Daoy (cell line): ENCODE measurements at places on chromosomes 7 and 10. TPM values are rescaled to one million over a fixed set of nuclear protein-coding genes. Genes with fewer than 3 reads are reported as not detected.

TLL2 gene
- total RNA-seq, result 0.15 and 0.29 TPM in 2 replicates

CH25H gene
- 0.80 TPM in 1 of 2 replicates, not detected in the other for total RNA-seq

PRKAG2 gene
- 13.9 and 20.9 TPM in 2 replicates for total RNA-seq

HYAL4 gene
- total RNA-seq, result 0.63 and 2.1 TPM in 2 replicates

TAC1 gene
- 0.86 TPM in 1 of 2 replicates, not detected in the other for total RNA-seq

KCNH2 gene
- 0.80 and 1.3 TPM in 2 replicates for total RNA-seq

TMEM213 gene
- not detected in 2 replicates for total RNA-seq

STEAP4 gene
- not detected in 2 replicates for total RNA-seq

GJD4 gene
- not detected in 2 replicates for total RNA-seq

TEX36 gene
- not detected in 2 replicates for total RNA-seq

FAM13C gene
- 0.46 and 2.4 TPM in 2 replicates for total RNA-seq

PLEKHS1 gene
- total RNA-seq, result not detected in 2 replicates

CCDC146 gene
- 0.12 and 0.34 TPM in 2 replicates for total RNA-seq

GALNT17 gene
- not detected in 2 replicates for total RNA-seq

SFMBT2 gene
- 4.3 and 4.6 TPM in 2 replicates for total RNA-seq

SPAG6 gene
- 0.74 TPM in 1 of 2 replicates, not detected in the other for total RNA-seq

COL13A1 gene
- 13.0 and 19.5 TPM in 2 replicates for total RNA-seq

ALOX5 gene
- 0.06 TPM in 1 of 2 replicates, not detected in the other for total RNA-seq

CHAT gene
- total RNA-seq, result not detected in 2 replicates

GNGT1 gene
- total RNA-seq, result not detected in 2 replicates

AMZ1 gene
- 0.29 TPM in 1 of 2 replicates, not detected in the other for total RNA-seq

LIPM gene
- total RNA-seq, result not detected in 2 replicates

ACSM6 gene
- total RNA-seq, result not detected in 2 replicates

BHLHA15 gene
- not detected in 2 replicates for total RNA-seq

PNLIPRP3 gene
- total RNA-seq, result 0.17 TPM in 1 of 2 replicates, not detected in the other

CPED1 gene
- total RNA-seq, result 0.15 and 1.6 TPM in 2 replicates

VPS50 gene
- total RNA-seq, result 32.1 and 38.5 TPM in 2 replicates

CYP2E1 gene
- 0.12 and 2.5 TPM in 2 replicates for total RNA-seq

NODAL gene
- total RNA-seq, result not detected in 2 replicates

TCAF2 gene
- total RNA-seq, result 0.42 and 1.3 TPM in 2 replicates

LRRC4 gene
- total RNA-seq, result 0.51 and 1.4 TPM in 2 replicates
